ENCODE measurements at places on chromosomes 5 and 9. TPM values are rescaled to one million over a fixed set of nuclear protein-coding genes. Genes with fewer than 3 reads are reported as not detected.

MRPL50 gene
- 13.2 TPM for polyA plus RNA-seq

FRMD3 gene
- polyA plus RNA-seq: 0.08 TPM

DNA sequence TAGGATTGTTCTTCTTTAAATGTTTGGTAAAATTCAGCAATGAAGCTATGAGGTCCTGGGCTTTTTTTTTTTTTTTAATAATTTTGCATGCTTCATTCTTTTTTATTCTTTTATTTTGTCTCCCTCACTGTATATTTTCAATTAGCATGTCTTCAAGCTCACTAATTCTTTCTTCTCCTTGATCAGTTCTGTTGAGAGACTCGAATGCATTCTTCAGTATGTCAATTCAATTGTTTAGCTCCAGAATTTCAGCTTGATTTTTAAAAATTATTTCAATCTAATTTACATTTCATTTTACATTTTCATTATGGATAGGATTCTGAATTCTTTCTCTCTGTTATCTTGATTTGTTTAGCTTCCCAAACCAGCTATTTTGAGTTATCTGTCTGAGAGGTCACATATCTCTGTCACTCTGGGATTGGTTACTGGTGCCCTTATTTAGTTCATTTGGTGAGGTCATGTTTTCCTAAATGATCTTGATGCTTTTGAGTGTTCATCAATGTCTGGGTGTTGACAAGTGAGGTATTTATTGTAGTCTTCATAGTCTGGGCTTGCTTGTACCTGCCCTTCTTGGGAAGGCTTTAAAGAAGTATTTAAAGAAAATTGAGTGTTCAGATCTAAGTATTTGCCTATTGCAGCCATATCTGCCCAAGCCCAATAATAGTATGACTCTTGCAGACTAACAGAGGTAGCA lies 9.1 kb downstream of the LURAP1L start:
- DNase-seq: no peak

DNA sequence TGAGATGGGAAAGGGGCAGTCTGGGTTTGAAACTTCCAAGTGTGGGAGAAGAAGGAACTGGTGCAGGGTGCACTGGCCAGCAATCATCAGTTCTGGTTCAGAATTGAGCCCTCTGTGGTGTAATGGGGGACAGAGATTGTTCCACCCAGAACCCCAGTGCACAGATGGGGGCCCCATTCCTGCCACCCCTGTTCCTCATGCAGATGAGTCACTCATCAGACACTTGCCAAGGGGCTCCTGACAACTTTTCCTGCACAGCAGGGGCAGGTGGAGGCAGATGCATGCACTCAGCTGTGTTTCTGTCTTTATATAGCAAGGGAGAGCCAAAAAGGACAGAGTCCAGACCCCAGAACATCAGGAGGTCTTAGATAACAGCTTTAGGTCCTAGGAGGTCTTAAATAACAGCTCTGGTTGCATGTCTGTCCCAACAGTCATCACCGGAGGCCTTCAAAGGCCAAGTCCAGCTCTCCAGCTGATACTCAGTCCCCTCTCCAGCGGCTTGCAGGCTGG lies 252.9 kb downstream of the HSPA4 start:
- no peak for DNase-seq

DNA sequence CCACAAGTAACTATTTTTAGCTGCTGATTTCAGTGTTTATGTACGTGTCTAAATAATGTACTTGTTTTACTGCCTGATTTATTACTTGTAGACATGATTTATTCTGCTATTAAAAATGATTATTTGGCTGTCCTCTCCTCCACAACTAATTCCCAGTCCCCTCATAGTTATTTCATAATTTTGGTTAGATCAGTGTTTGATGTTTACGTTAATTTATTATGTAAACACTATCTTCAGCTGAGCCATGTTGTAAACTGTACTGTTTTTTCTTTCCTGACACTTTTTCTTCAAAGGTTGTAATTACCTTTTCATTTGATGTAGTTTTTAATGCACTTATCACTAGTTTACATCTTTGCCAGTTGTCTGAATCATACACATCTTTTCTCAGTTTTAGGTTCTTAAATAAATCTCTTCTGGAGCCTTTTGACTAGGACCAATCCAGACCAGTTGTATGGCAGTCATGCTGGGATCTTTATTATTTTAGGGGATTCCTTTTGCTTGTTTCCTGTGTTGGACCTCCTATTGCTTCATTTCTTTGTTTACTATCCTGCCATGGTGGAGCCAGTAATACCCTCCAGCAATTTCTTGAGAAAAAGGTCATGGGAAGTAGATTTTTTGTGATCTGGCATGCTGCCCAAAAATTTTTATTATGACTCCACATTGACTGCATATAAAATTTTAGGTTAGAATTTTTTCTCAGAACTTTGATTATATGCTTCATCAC lies 16.1 kb downstream of the AP3S1 start:
- DNase-seq: no peak

DNA sequence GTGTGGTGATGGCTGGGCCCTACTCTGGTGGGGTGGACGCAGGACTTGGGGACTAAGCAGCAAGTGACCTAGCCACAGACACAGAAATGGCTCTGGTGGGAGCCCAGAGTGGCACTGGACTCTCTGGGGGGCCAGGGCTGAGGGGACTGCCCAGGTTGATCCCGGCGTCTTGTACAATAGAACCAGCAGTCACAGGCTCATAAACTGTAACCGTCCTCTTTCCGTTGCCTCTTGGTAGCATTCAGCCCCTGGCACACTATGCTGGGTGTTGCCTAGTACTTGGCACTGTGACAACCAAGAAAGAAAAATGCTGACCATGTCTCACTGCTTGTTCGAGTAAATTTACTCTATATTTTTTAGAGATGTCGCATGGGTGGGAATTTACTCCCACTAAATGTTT lies 80.5 kb downstream of the DAB2IP start:
- DNase-seq: no peak

Data from naive thymus-derived CD8-positive, alpha-beta T cell (primary cell).